ENCODE measurements at places on chromosomes 11 and 22.

DNA sequence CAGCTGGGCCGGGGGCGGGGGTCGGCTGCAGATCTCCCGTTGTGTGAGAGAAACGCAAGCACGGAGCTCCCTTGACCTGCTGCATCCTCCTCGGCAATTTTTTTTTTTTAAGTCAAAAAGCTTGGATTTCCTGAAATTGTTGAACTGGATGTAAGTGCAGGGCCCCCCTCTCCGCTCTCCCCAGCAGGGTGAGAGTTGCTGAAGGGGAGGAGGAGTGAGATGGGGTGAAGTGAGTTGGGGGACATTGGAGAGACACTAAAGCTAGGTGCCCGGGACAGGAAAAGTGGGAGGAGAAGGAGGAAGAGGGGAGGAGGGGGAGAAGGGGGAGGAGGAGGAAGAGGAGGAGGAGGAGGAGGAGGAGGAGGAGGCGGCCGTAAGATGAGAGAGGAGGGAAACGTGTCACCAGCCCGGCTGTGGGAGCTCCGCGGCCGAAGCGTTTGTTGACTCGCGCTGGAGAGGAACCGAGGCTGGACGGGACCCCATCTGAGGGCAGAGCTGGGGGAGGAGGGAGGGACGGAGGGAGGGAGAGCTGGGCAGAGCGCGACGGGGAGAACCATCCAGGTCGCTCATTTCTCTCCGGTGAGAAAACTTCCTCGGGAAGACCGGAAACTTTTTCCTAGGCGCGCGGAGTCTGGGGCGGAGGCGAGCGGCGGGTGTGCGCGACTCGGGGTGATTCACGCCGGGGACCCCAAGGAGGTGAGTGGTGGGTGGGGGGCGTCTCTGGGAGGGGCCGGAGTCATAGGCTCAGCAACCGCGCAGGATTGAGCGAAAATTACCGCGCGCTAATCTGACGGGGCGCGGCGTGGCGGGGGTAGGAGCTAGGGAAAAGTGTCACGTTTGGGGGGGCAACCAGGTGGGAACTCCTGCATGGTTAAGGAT lies 80.2 kb downstream of the PRR5L start:
- no peak for DNase-seq

GRCh38 chr22:41563051-41563711 lies 2.4 kb downstream of the CSDC2 start:
- no peak for DNase-seq

DNA sequence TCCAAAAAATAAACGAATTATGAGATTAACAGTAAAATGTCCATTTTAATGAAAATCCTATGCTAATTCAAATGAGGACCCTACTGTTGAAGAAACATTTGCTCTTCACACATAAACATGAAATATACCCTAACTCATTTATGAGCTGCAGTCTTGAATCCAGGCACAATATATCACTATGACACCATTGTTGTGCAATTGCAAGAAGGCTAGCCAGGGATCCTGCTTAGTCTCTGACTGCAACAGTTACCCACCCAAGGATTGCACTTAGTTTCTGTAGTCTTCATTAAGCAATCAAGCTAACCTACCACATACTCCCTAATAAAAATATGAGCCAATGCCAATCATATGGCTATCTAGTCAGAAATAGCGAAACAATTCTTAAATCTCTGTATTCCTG lies 981.0 kb upstream of the FAT3 start:
- no peak for DNase-seq

- no peak for DNase-seq
These were observed 4.6 kb downstream of the SOX10 start for GRCh38 chr22:37979782-37980181.

DNA sequence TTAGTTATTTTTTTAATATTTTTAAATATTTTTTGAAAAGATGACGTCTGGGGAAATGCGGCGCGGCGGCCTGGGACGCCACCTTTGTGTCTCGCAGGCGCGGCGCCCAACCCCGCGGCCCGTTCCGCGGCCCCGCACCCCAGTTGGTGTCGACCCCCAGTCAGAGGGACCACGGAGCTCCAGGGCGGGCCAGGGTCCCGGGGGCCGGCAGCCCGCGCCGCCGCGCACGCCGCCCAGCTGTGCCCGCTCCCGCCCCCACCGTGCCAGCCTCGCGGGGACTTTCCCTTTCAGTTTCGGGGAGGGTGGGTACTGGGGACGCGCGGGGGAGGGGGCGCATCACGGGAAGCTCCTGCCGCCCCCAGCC lies 1.6 kb downstream of the CCND1 start:
- DNase-seq, result peak; percentile 44

DNA sequence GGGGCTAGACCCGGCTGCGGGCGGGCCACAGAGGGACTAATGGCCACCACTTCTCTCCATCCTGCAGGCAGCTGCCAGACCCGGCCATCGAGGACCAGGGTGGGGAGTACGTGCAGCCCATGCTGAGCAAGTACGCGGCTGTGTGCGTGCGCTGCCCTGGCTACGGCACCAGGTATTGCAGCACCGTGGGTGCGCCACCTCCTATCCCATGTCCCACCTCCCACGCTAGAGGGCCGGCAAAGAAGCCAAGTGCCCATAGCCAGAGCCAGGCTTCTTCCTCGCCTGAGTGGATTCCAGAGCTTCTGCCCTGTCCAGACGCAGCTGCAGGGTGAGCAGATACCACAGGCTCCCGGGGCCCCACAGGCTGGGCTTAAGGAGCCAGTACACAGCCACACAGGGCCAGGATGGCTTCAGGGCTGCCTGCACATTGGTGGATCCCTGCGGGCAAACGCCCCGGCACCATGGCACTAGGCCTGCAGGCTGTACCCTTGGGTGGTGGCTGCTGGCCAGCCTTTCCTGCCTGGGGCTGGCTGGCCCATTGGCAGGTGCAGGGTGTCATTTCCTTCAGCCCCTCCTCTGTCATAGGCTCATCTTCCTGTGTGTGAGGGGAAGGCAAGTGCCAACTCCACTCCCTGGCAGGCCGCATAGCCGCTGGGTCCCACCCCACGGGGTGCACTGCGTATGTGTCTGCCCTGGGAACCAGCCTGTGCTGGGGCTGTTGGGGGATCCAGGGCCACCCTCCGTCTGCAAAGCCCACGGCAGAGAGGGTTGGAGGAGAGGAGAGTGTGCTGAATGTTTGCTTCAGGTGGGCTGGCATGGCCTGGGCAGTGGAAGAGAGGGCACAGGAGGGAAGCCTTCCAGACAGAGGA lies 16.5 kb upstream of the DGCR8 start:
- no peak for DNase-seq

- no peak for DNase-seq
These were observed 104.5 kb downstream of the UVRAG start for GRCh38 chr11:75919525-75919924.
